Activated CD4-positive, alpha-beta T cell treated with anti-CD3 and anti-CD28 coated beads, Interleukin-2, amount 10 ng/mL, durations not matched to agents 7 days and 5 days (primary cell): ENCODE measurements at places on chromosomes 5 and 9. TPM values are rescaled to one million over a fixed set of nuclear protein-coding genes. Genes with fewer than 3 reads are reported as not detected.

GRCh38 chr5:138696501-138696900, 56.7 kb upstream of the CTNNA1 start:
- peaks cover 63% of the 10 kb centered on the region for H3K27me3 ChIP-seq
- no peak overlapping the region for H3K27ac ChIP-seq
- H3K4me1 ChIP-seq: no peaks in the 10 kb centered on the region

DNA sequence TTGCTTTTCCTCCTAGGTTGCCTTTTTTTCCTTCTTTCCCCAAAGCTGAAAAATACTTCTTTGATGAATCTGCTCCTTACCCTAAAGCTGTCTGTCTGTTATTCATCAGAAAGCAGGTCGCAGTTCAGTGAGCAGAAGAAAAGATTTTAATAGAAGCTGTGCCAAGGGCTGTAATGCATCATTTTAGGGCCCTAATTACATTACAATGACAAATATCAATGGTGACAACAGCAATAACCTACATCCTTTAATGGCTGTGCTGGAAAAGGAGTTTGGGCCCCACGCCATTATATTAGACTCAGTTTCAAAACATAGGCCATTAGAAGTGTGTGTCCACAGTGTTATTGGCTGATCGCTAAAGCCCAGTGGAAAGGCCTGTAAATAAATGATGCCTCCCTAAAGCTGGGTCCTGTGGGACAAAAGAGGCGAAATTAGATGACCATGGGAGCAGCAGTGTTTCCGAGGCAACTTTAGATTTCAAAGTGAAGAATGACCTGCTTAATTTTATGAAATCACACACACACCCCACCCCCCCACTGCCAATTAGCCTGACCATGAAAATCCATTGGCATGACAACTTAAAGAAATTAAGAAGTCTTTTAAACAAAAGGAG, 38.4 kb downstream of the TLE4 start:
- no peaks in the 10 kb centered on the region for H3K4me1 ChIP-seq
- H3K4me3 ChIP-seq: no peak overlapping the region
- peaks cover 23% of the 10 kb centered on the region for H3K36me3 ChIP-seq
- DNase-seq: no peak

DNA sequence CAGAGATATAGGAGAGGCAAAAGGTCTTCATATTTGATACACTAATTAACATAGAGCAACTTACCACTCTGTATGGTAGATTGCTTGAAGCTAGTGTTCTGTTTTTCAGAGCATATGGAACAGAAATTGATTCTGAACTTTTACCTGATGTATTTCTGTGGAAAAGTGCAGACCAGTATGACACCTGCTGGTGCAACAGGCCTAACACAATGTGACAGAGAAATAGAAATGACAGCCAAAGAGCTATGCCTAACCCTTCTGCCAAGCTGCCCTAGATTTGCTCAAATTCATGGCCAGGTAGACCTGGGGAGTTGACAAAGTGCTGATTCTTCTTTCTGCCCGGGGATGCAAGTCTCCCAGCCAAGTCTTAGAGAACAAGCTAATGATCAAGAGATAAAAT, 65.4 kb upstream of the RNF180 start:
- no peaks in the 10 kb centered on the region for H3K36me3 ChIP-seq
- H3K4me1 ChIP-seq: no peaks in the 10 kb centered on the region
- H3K4me3 ChIP-seq: no peak overlapping the region
- H3K27me3 ChIP-seq: no peaks in the 10 kb centered on the region

GRCh38 chr9:123164285-123164684, 104.1 kb downstream of the STRBP start:
- H3K36me3 ChIP-seq: peaks cover 1% of the 10 kb centered on the region
- no peaks in the 10 kb centered on the region for H3K27me3 ChIP-seq
- no peak overlapping the region for H3K4me3 ChIP-seq
- H3K4me1 ChIP-seq: no peaks in the 10 kb centered on the region
- H3K27ac ChIP-seq: no peak overlapping the region
- no peak for DNase-seq

- peaks cover 39% of the 10 kb centered on the region for H3K4me1 ChIP-seq
- H3K27me3 ChIP-seq: no peaks in the 10 kb centered on the region
- H3K27ac ChIP-seq: peak overlapping the region; percentile 89
- peak; percentile 60 for DNase-seq
These were observed 8.5 kb downstream of the GIN1 start for GRCh38 chr5:103111468-103111867.

GRCh38 chr5:21219966-21220365, 1232.0 kb upstream of the CDH18 start:
- H3K27me3 ChIP-seq: no peaks in the 10 kb centered on the region
- no peak overlapping the region for H3K4me3 ChIP-seq
- H3K36me3 ChIP-seq: no peaks in the 10 kb centered on the region
- no peak overlapping the region for H3K27ac ChIP-seq
- no peak for DNase-seq
- no peaks in the 10 kb centered on the region for H3K4me1 ChIP-seq

GRCh38 chr5:177116631-177117373, 16.8 kb upstream of the NSD1 start:
- peak; percentile 83 for DNase-seq
- no peak overlapping the region for H3K4me3 ChIP-seq
- peaks cover 34% of the 10 kb centered on the region for H3K4me1 ChIP-seq
- no peaks in the 10 kb centered on the region for H3K36me3 ChIP-seq
- H3K27ac ChIP-seq: peak overlapping the region; percentile 82
- no peaks in the 10 kb centered on the region for H3K27me3 ChIP-seq

DNA sequence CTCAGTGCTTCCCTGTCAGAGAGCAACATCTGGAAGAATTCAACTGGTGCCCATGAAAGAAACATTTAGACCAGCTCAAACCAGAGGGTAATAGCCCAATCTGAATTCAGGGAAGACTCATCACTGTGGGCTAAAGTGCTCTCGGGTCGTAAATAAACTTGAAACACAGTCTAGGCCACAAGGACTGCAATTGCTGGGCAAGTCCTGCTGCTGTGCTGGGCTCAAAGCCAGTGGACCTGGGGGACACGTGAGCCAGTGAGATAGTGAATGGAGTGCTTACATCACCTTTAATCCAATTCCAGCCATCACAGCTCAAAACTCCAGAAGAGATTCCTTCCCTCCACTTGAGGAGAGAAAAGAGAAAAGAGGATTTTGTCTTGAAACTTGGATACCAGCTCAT, 78.1 kb upstream of the DAP start:
- no peak for DNase-seq
- no peaks in the 10 kb centered on the region for H3K4me1 ChIP-seq
- H3K36me3 ChIP-seq: no peaks in the 10 kb centered on the region
- H3K27me3 ChIP-seq: peaks cover 2% of the 10 kb centered on the region
- no peak overlapping the region for H3K4me3 ChIP-seq

DNA sequence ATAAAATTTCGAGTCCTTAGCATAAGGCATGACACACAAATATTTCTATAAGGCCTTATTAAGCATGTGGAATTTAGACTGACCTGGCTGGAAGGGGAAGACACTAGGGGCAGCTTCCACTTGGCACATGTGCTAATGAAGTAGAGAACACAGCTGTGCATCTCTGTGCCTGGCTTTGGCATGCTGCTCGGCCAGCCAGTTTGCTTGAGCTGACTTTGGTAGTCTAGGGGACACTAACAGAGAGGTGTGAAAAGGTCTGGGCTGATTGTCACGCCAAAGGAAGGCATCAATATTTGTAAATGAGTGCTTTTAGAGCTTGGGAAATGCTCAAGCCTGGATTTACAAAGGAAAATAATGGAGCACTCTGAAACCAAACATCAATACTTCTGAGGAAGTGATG, 723.7 kb downstream of the PRELID2 start:
- H3K27me3 ChIP-seq: no peaks in the 10 kb centered on the region
- no peak overlapping the region for H3K4me3 ChIP-seq
- no peaks in the 10 kb centered on the region for H3K4me1 ChIP-seq
- no peaks in the 10 kb centered on the region for H3K36me3 ChIP-seq

DNA sequence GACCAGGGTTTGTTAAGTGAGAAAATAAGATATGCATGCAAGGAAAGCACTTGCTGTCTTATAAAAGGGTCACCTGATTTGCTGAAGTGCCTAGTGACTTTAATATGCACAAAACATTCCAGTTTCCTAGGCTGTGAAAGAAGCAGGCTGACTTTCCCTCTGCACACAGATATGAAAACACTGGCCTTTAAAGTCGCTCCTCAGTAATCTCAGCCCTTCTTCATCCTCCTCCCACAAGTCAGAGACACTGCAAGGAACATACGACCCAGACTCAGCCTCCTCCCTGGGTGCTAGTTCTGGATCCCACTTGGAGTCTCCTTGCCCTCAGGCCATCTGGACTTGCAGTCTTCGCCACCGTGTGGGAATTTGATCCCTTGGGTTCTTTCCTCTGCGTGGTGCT, 166.1 kb downstream of the CFAP90 start:
- no peak for DNase-seq
- peaks cover 3% of the 10 kb centered on the region for H3K27me3 ChIP-seq
- H3K4me1 ChIP-seq: no peaks in the 10 kb centered on the region
- H3K27ac ChIP-seq: no peak overlapping the region

DNA sequence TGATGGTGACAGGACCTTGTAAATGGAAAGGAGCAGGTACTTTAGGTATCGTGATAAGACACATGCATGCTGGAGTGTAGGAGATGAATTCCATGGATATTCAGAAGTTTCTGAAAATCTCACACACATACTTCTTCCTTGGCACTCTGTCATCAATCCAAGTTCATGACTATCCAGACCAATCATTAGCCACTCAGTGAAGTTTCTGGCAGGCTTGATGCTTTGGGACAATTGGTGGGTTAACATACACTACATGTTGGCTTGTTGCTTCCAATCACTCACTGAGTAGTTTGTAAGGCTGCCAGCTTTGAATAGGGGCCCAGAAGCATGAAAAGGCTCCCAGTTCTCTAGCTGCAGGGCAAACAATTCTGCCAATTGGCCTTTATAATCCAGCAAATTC, 147.6 kb downstream of the CEMIP2 start:
- peaks cover 2% of the 10 kb centered on the region for H3K27me3 ChIP-seq
- no peaks in the 10 kb centered on the region for H3K36me3 ChIP-seq
- H3K4me1 ChIP-seq: no peaks in the 10 kb centered on the region

DNA sequence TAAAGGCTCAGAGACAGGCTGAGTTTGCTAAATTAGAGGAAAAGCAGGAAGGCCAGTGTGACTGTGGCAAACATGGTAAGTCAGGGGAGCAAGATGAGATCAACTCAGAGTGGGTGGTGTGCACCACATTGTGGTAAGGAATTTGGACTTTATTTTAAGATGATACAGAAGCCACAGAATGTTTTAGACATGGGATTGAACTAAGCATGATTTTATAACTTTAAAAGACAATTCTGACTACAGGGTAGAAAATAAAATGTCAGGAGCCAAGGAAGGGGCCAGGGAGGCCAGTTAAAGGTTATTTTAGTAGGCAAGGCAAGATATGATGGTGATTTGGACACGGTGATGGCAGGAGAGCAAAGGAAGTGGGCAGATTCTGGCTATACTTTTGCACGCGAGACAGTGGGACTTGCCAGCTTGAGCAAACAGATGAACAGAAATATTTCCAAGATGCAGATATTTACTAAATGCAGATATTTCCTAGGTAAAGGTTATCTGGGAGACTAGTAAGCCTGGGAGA, 53.9 kb downstream of the TSSK1B start:
- H3K36me3 ChIP-seq: peaks cover 9% of the 10 kb centered on the region
- H3K27me3 ChIP-seq: peaks cover 24% of the 10 kb centered on the region
- no peak overlapping the region for H3K4me3 ChIP-seq
- peaks cover 42% of the 10 kb centered on the region for H3K4me1 ChIP-seq

TSLP gene
- 0.35 TPM for total RNA-seq

PITX1 gene
- total RNA-seq: not detected
